ENCODE measurements at places on chromosomes 7 and 10.

DNA sequence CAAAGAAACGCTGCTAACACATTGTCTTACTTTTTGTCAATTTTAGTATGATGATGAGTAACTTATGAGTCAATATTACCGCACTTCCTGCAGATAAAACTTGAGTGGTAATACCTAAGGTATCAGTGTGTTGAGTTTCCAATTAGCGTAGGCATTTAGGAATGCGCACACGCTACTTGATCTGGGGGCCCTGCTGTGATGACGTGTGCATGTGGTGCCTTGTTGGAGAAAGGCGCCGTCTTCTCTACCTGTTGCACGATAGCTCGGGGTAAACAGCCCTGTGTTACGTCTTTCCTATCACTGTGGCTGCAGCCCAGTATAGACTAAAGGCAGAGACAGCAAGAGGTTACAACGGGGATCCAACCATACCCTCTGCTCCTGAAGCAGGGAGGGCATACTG lies 476.8 kb upstream of the ADARB2 start:
- DNase-seq = no peak

GRCh38 chr10:110009736-110010475 lies 2.1 kb downstream of the ADD3 start:
- DNase-seq = no peak

DNA sequence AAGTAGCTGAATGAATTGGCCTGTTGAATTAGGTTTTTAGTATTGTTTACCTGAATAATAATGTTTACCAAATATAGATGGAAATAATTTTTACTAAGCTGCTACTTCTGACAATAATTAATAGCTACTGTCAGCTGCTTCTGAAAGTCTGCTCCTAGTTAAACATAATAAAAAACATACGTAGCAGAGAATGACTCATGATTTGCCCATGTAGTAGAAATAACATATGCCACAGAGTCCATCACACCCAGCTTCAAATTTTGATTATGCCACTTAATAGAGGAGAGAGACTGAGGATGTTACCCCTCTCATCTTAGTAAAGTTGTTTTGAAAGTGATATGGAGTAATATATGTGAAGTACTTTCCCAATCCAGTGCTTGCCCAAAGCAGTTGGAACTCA lies 57.6 kb upstream of the MDFIC start:
- DNase-seq = no peak

DNA sequence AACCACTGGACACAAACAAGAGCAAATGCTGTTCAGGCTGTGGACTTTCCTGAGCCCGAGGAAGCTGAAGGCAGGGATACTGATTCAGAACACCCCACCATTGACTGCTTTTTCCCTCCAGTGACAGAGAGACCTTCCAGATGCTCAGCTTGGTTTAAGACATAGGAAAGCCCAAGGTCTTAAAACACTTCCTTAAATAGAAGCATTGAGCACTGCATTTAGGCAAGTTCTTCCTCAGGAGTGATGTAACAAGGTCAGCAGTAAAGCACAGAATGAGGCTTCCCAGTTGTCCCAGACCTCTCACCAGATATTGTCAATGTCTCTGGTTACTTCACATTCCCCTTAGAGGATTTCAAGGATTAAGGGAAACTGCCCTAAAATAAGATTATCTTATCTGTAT lies 19.6 kb upstream of the CDCA7L start:
- DNase-seq = no peak

DNA sequence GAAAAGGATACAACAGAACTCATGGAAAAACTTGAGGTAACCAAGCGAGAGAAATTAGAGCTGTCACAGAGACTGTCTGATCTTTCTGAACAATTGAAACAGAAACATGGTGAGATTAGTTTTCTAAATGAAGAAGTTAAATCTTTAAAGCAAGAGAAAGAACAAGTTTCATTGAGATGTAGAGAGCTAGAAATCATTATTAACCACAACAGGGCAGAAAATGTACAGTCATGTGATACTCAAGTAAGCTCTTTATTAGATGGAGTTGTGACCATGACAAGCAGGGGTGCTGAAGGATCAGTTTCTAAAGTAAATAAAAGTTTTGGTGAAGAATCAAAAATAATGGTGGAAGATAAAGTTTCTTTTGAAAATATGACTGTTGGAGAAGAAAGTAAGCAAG lies 62.1 kb downstream of the AKAP9 start:
- no peak for DNase-seq

Measured in NCI-H1092 treated with DMSO at 0.1 percent for 48 hours (cell line).